ENCODE measurements at places on chromosomes 5 and 9. TPM values are rescaled to one million over a fixed set of nuclear protein-coding genes. Genes with fewer than 3 reads are reported as not detected.

DNA sequence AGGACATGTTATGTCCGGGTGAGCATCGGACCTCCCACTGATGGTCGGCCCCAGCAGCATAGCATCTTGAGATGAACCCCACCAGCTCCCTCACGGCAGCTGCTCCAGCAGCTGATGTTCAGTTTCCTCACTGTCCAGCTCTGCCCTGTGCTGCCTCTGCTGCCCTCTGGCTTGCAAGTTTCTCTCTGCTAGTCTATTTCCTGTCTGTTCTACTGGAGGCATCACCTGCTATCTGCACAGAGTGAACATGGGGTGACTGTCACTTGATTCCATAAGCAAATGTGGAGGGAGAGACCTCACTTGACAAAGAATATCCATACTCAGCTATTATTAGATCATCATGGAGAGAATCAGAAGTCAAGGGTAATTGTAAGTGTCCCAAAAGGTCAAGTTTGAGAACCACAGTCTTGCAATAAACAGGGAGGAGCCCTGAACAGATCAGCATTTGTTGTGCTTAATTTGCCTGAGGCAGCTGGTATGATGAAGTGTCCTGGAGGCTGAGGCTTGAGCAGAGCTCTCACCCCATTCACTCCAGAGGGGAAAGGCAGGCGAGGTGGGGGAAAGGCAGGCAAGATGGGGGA lies 702.8 kb downstream of the SEMA5A start:
- DNase-seq: no peak

- DNase-seq: no peak
These were observed 203.4 kb downstream of the MCTP1 start for GRCh38 chr5:95081500-95081960.

DNA sequence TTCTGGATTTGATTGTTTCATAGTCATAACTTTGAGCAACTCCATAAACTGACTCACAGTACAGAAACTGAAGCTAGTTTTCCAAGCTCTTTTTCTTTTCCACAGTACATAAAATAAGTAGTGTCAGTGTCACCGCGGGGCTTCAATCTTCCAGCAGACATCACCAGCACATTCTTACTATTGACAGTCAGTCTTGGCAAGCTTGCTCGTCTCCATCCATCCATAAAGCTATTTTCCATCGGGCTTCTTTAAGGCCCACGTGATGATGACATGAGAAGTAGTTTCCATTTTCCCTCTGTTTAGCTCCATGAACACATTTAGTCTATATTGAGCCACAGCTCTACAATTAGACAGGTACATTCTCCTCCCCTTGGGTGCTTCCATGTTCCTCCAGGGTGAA lies 443.4 kb downstream of the KDM4C start:
- DNase-seq: no peak

- DNase-seq: no peak
These were observed 92.8 kb downstream of the SNCAIP start for GRCh38 chr5:122404653-122405362.

DNA sequence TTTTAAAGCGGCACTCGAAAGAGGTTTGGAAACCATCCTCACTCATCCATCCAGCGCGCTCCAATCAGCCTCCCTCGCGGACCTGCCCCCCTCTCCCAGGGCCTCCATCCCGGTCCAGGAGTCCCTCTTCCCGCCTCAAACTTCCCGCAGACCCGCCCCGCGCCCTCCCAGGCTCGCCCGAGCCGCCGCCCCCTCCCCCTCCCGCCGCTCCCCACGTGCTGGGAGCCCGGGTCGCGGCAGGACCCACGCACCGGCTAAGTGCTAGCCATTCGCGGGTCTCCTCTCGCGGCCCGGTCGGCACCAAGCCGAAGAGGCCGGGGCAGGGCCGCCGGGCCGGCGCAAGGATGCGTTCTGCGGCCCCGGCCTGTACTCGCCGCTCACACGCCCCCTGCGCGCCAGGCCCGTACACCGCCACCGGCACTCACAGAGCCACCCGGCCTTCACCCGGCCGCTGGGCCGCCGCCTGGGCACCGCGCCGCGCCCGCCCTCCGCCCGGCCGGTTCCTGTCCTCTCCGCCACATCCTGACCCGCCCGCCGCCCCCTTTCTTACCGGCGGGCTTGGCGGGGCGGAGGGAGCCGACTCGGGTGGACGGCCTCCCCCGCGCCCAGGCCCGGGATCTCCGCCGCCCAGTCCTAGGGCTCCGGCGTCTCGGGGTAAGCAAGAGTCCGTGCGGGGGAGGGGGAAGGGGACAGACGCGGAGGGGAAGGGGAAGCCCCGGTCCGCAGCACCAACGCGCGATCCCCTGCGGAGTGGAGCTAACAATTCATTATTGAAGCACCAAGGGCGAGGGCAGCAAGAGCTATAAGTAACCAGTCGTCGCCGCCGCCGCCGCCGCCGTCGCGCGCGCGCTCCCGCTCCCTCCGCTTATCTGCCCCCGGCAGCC lies 576 bp downstream of the CHD1 start:
- peak; percentile 32 for DNase-seq

DNA sequence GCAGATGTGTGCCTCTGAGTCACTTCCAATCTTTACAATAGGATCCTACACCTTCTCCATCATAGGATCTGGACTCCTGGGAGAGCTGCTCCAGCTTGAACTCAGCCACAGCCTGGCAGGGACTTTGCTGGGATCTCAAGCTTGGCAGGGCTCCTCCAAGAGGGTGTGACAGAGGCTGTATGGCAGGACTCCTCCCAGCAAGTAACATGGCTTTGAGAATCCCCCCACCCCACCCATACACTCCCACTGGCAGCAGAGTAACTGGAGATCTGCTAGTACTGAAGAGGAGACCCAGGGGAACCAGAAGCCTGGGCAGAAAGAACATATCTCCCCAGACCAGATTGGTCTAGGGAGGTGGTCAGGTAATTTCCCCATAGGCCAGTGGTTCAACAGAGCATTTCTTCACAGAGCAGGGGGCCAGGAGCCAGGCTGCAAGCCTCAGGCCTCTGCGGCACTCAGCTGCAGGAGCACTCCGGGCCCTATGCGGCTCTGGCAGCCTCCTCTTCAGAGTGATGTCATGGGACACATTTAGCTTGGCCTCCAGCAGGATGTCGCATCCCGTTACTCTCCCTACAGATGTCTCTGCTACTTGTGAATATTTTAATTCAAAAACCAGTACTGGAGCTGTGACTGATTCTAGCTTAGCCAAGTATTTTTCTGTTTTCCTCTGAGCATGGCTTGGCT lies 1.7 kb upstream of the ACSL6 start:
- peak; percentile 58 for DNase-seq

- no peak for DNase-seq
These were observed 164.2 kb upstream of the PUM3 start for GRCh38 chr9:3008091-3008490.

- no peak for DNase-seq
These were observed 84.3 kb downstream of the SLF1 start for GRCh38 chr5:94702729-94703128.

GRCh38 chr5:39762761-39763160 lies 338.0 kb upstream of the DAB2 start:
- no peak for DNase-seq

DNA sequence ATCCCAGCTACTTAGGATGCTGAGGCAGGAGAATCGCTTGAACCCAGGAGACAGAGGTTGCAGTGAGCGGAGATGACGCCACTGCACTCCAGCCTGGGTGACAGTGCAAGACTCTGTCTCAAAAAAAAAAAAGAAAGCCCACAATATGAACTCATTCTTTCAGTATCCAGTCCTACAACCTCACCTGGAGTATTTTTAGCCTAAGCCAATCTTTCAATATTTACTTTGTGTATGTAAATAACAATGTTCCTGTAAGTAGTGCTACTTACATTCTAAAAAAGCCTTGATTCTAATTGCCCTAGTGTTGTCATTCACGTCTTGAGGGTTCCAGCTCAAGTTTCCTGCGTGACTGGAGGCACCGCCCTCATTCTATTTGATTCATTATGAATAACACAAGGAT lies 62.0 kb downstream of the BHMT start:
- DNase-seq: no peak

DNA sequence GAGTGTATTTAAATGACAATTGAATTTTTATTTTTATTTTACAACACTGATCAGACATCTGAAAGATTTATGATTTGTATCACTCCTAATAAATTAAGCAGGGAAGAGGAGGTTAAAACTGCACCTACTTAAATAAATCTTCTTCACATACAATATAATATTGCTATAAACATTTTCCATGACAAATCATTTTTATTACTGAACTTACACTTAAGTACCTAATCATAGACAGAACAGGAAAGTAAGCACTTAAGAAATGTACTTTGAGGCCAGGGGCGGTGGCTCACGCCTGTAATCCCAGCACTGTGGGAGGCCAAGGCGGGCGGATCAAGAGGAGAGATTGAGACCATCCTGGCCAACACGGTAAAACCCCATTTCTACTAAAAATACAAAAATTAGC lies 3.8 kb downstream of the PFDN1 start:
- DNase-seq: no peak

GRCh38 chr5:134275822-134276221 lies 49.9 kb upstream of the PPP2CA start:
- DNase-seq: no peak

GRCh38 chr5:57171816-57172465 lies 1.9 kb upstream of the GPBP1 start:
- no peak for DNase-seq

GRCh38 chr5:180618487-180618828 lies 27.2 kb upstream of the SCGB3A1 start:
- DNase-seq: no peak

- DNase-seq: no peak
These were observed 12.7 kb downstream of the STK10 start for GRCh38 chr5:172175263-172175719.

GRCh38 chr5:1138445-1139245 lies 26.8 kb upstream of the SLC12A7 start:
- no peak for DNase-seq

DNA sequence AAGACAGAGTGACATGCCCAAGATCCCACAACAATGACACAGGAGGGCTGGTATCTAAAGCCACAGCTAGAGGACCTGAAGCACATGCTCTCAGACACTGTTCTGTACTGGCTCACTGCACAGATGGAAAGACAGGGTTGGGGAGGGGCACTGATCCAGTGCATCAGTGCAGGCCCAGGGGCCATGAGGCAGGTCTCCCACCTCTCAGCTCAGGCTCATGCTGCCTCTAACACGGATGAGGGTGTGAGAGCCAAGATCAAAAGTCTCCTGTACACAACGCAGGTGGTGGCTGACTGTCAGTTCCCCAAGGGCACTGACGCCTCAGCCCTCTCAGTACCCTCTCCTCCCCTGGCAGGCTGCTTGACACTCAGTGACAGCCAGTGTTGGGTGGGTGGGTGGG lies 10.9 kb downstream of the RAPGEF1 start:
- DNase-seq: no peak

DNA sequence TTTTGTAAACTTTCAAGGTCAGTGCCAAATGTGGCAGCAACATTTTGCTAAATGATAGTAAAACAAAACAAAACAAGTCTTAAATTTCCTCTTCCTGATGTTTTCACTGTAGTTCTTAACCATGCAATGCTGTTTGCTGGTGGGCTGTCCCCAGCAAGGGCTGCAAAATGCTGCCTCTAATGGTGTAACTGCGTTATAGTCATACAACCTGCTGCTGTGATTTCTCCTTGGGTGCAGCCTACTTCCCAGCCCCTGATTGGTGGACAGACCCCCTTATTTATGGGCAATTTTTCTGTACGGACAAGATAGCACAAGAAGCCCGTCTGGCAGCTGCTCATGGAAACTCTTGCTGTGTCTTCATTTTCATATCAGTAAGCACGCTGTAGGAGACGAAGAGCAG lies 26.6 kb upstream of the PIP5K1B start:
- DNase-seq: no peak

- DNase-seq: no peak
These were observed 276.5 kb downstream of the NTRK2 start for GRCh38 chr9:84945878-84946538.

GRCh38 chr5:91162534-91163381 lies 220.4 kb downstream of the ARRDC3 start:
- DNase-seq: no peak

GRCh38 chr5:43676083-43676840 lies 73.3 kb downstream of the NNT start:
- DNase-seq: no peak

DNA sequence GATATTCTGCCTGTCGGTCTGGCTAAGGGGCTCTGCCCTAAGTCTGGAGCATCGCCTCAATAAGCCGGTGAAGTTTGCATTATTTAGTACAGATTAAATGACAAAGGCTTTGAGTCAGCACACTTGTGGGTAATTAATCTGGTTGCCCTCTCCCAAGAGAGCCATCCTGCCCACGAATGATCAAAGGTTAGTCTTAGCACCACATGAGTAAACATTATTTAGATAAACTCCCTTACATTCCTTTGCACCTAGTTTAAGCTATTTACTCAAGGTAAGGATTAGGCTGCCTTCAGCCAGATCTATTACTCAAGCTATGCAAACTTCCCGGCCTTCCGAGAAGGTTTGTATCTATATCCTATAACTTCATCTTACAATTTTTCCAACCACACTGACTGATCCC lies 572.1 kb downstream of the CHSY3 start:
- DNase-seq: no peak

- no peak for DNase-seq
These were observed 82.0 kb upstream of the TTC23L start for GRCh38 chr5:34756781-34757624.

DNA sequence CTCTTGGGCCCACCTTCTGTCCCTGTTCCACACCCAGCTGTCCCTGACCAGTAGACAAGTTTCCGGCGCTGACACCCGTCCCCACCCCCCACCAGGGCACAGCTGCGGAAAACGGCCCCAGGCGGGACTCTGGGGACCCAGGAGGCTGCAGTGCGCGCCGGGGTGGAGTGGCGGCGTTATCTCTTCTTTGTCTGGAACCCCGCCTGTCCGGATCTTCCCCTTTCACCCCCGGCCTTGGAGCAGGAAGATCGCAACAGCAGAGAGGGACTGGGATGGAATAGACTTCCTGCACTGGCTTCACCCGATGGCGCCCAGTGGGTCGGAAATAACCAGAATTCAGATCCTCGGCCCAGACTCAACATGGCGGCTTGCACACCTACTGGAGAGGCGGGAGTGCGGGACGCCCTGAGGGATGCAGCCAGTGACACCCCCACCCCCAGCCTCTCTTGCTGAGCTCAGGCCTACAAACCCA lies 4.7 kb downstream of the PAX5 start:
- no peak for DNase-seq

FOXD4 gene
- 1.00 TPM for total RNA-seq

PCDHA5 gene
- total RNA-seq: 10.7 TPM

IFNA13 gene
- total RNA-seq: not detected

ADAMTSL1 gene
- 17.5 TPM for total RNA-seq

DIPK1B gene
- 24.1 TPM for total RNA-seq

TOR1B gene
- total RNA-seq: 31.8 TPM

PTPN3 gene
- total RNA-seq: 3.4 TPM

SNAPC4 gene
- 6.3 TPM for total RNA-seq

ABO gene
- total RNA-seq: 0.27 TPM

FPGS gene
- total RNA-seq: 20.3 TPM

PPP1R26 gene
- total RNA-seq: 20.1 TPM
